ENCODE measurements at places on chromosomes 11 and 22.

DNA sequence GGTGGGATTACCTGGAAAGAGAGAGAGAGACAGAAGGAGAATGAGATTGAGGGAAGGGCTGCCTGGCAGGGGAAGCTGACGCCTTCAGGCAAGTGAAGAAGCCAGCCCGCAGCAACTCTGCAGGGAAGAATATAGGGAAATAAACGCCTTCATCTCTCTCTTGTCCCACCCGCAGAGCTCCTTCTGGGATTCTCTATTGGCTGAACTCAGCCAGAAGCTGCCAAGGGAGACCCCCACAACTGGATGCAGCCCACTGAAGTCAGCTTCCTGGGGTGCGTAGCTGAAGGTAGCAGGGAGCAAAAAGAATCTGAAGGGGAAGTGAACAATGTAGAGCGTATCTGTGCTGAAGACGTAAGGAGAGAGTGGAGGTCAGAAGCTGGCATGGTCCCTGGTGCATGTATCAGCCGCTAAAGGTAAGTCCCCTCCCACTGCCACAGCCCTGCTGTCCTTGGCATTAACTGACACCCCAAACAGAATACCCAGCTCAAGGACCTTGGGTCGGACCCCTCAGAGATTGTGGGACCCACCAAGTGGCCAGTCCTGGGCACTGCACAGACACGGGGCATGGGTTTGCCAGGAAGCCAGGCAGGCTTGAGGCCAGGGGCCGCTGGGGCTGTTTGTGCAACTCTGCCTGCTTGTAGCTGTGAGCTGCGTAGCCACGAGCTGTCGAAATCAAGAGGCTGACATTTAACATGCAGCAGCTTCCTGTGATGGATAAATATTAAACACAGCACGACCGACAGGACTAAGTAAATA is 469.9 kb downstream of the MN1 start:
- peak; percentile 68 for DNase-seq

GRCh38 chr11:102751673-102752072 is 26.9 kb upstream of the MMP8 start:
- DNase-seq = no peak

- DNase-seq = peak; percentile 46
Measured at GRCh38 chr22:39349506-39349966, 255 bp upstream of the SYNGR1 start.

- peak; percentile 41 for DNase-seq
Measured at GRCh38 chr11:14500181-14500651, 605 bp upstream of the COPB1 start.

DNA sequence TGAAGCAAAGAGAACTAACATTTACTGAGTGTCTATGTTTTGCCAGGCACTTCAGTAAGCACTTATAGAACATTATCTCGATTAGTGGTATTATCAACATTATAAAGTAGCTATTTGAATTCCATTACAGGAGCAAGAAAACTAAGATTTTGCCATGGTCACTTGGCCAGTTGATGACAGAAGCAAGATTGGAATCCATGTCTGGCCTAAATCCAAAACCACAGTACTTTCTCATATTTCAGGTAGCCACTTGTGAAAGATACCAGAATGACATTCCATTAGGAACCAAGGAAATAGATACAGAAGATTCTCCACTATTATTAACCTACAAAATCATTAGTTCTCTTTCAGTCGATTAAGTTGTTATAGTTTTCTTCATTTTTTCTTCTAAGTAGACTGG is 691.0 kb upstream of the API5 start:
- DNase-seq = no peak

DNA sequence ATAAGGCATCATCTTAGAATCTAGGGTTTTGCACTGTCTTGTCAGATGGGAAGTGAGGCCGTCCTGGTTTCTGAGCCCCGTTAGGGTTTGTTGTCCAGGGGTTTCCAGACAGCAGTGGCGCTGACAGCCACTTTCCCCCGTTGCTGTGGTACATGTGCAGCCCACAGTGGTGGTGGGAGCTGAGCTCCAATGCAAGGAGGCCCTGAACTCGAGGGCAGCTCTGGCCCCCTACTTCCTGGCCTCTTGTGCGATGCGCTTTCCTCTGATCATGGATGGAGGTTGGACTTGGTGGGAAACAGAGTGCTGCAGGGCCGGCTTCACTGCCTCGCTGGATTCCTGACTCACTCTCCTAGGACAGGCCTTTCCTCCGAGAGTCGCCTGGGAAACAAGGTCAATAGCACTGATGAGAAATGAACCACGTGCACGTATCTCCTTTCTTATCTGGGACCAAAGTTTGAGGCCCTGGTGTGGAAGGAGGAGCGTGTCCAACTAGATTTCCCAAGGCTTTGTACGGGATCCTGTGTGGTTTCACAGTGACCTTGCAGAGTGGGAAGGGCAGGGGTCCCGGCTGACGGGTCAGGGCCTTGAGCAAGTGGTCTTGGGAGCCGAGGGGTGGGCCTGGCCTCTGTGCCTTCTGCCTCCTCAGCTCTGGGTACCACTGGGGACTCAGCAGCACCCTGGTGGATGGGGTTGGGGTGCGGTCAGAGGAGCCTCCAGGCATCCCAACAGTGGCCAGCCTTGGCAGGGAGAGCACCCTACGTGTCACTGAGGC is 3.7 kb downstream of the PHRF1 start:
- DNase-seq = no peak

DNA sequence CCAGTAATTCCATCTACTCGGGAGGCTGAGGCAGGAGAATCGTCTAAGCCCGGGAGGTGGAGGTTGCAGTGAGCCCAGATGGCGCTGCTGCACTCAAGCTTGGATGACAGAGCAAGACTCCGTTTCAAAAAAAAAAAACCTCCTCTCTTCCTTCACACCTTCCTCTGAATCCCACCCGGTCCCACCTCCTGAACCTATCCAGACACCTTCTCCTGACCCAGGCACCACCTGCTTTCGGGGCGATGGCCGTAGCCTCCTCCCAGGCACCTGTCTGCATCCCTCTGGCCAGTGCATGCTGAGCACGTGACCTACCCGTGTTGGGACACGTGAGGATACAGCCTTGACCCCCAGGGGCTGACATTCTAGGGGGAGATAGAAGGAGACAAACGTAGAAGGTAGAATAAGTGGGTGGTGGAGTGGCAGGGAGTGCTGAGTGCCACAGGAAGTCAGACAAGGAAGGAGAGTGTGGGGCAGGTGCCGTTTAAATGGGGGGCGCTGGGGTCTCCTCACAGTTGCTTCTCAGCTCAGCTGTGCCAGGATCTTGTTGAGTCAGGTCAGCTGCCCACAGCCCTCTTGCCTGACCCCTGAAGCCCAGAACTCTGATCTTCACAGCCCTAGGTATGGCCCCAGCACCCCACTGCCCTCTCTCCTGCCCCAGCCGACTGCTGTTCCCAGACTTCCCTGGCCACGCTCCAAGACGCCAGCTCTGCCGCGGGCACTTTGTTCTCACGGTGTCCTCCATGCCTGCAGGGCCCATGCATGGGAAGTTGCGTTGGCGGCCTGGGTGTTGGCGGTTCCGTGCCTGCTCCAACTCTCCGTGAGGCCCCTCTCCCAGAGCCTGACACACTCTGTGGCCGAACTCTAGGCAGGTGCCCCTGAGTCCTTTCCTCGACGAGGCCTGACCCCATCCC is 1.2 kb upstream of the MIOX start:
- DNase-seq = no peak

DNA sequence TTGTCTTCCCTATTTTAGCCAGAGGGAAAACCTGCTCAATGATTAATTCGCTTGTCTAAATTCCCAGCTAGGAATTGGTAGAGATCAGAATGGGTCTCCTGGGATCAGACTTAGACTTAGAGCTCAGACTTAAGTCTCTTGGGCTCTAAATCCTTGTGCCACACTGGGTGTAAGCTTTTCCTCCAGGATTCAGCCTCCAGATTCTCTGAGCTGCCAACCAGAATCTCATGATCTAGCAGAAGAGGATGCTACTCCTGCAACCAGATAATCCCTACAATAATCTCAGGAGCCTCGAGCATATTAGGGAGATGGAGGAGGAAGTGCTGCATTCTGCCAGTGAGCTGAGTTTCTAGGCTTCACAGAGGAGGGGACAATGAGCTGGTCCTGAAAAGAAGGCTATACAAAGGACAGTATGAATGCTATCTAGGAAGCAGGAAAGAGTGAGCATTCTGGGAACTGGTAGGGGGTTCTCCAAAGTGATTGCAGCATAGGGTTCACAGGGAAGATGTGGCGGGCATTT is 211.6 kb upstream of the SESN3 start:
- DNase-seq = no peak

DNA sequence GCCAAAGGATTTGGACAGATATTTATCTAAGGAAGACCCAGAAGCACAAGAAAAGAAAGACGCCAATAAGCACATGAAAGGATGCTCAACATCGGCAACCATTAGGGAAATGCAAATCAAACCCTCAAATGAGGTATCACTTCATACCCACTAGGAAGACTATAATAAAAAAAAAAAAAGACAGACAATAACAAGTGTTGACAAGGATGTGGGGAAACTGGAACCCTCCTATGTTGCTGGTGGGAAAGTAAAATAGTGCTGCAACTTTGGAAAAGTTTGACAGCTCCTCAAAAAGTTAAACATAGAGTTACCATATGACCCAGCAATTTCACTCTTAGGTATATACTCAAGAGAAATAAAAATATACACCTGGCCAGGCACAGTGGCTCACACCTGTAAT is 47.0 kb downstream of the MICAL3 start:
- DNase-seq = no peak

DNA sequence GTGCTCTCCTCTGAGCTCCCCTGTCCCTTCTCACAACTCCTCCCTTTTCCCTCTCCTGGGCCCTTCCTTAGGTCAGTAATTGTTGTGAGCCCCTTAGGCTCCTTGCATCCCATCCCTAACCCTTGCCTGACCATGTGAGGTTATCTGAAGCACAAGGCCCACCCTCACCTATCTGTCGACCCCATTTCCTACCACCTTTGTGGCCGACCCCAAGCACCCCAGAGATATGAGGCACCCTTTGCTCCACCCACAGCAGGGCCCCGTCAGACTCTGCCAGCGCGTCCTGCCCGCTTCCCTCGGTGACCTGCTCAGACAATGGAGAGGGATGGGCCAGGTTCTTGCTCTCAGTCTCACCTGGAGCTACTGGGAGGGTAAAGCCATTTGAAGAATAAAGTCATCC is 1.3 kb downstream of the GNG3 start:
- DNase-seq = no peak
